Muscle of leg (tissue), 16 donors: ENCODE measurements at places on chromosomes 16 and 17.
A peak's percentile ranks its signal among the peaks of the same experiment; 100 is the strongest.

GRCh38 chr17:58317421-58318064 is 11.1 kb downstream of the TSPOAP1 start:
- DNase-seq = no peak

DNA sequence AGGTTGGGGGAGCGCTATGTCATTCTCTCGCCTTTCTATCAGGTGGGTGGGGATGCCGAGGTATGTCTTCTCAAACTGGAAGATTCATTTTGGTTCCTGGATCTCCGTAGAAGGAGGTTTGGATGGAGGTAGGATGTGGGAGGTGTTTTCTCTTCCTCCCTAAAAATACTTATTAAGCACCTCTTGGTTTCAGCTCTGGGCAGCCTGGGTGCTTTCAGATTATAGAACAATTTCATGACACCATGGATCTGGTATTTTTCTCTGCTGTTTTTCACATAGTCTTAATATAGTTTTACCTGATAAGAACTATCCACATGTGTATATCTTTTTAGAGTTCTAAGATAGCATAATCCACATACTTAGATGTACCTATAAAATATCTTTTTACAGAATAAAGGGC is 92.9 kb downstream of the YPEL2 start:
- DNase-seq = no peak

- no peak for DNase-seq
Measured at GRCh38 chr17:33201283-33201682, 91.8 kb downstream of the ASIC2 start.

- no peak for DNase-seq
Measured at GRCh38 chr17:32795339-32795979, 81.5 kb downstream of the MYO1D start.

DNA sequence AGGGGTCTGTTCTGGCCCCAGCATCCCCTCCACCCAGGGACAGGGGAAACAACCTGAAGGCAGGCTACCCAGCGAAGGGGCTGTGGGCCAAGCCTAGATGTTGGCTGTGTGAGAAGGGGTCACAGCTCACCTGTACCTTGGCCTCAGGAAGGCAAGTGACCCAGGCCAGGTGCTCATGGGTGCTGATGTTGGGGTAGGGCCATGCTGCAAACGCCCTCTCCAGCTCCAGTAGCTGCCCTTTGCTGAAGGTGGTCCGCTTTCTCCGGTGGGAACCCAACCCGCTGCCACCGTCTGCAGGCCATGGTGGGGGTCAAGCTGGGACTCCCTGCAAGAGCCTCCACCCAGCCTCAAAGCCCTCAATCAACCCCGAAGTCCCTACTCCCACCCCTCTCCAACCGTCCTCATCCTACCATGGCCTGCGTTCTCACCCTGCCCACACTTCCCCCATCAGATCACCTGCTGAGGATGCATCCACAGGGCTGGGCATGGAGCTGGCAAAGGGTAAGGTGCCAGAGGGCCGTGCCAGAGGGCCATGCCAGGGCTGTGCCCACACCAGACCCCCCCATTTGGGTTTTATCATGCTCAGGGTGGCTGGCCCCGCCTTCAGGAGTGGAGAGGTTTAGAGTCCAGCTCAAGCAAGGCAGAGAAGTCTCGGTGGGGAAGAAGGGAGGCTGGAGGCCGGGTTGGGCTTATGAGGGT is at the start of gene SEBOX:
TSS of gene SEBOX (minus strand) at position 535 of the 699 bp plus-strand sequence. CDS start at position 487, 48 bp downstream.
- DNase-seq = no peak

DNA sequence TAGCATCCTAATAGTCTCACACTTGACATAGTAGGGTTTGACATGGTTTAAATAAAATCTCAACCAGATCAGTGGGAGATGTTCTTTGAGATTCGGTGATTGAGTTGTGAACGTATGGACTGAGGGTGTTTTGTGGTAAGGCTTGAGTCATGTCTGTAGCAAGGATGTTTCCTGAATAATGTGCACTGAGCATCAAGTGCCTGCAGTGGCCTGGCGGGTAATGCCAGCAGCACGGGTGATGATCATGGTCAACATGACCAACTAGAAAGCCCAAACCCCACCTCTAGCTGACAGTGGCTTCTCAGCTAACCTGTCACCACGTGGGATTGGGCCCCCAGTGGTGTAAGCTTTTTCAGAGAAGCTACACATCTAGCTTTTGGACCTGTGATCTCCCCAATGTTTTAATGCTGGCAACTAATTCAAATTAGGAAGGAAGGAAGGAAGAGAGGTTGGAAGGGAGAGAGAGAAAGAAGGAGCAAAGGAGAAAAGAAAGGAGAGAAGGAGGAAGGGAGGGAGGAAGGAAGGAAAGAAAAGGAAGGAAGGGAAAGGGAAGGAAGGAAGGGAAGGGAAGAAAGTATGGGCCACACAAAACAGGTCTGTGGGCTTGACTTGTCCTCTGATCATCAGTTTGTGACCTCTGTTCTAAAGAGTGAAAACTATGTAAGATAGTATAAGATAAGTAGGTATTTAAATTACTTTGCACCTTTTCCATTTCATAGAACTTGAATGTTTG is 55.4 kb downstream of the WWOX start:
- DNase-seq = no peak

- no peak for DNase-seq
Measured at GRCh38 chr17:8072341-8072728, 15.2 kb downstream of the ALOX12B start.

DNA sequence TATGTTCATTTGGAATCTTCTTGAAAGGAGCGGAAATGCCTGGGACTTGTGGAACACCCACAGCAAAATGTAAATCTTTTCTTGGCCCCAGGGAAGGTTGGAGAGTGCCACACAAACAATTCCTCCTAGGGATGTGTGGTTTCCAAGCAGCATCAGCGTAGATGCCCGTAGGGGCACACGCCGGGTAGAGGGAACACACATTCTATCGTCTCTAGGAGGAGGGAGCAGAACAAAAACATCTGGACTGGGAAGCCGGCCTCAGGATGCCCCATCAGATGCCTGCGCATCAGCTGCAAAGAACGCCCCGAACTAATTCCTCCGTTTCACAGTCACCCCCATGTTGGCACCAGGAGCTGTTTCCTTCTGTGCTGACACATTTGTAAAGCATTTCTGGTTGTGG is 357.9 kb upstream of the ZFHX3 start:
- peak; percentile 54 for DNase-seq

- DNase-seq = no peak
Measured at GRCh38 chr16:82059161-82059982, 24.3 kb downstream of the HSD17B2 start.

DNA sequence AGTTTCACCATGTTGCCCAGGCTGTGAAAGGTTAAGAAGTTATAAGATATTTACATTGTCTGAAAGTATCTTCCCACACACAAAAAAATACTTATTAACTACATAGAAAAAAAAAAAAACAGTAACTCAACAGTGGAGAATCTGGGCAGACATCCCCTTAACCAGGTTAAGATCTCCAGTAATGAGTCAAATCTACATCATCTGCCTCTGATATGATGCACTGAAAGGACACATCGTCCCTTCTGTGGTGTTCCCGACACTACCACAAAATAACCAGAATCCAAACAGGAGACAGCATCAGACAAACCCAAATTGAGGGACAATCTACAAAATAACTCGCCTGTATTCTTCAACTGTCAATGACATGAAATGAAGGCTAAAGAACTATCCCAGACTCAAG is 40.0 kb downstream of the CMTM4 start:
- DNase-seq = no peak

DNA sequence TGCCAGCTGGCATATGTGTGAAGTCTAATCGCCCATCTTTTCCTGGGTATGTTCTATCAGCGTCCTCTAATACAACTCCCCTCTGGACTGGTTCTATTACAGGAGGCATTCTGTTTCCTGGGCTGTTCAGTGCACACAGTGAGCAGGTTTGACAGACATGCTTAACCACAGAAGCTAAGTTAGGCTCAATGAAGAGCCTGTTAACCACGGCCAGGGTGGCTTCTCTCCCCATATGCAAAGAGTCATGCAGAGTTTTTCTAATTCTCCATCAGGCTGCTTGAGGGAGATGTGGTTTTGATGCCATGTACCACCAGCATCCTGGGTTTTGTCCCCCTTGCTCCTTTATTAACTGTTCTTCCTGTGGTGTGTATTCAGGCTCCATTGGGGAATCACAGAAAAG is 57.2 kb upstream of the ALOX12 start:
- no peak for DNase-seq

- no peak for DNase-seq
Measured at GRCh38 chr16:49460786-49461470, 87.3 kb downstream of the C16orf78 start.

- DNase-seq = no peak
Measured at GRCh38 chr17:49053171-49053829, 56.1 kb downstream of the IGF2BP1 start.

DNA sequence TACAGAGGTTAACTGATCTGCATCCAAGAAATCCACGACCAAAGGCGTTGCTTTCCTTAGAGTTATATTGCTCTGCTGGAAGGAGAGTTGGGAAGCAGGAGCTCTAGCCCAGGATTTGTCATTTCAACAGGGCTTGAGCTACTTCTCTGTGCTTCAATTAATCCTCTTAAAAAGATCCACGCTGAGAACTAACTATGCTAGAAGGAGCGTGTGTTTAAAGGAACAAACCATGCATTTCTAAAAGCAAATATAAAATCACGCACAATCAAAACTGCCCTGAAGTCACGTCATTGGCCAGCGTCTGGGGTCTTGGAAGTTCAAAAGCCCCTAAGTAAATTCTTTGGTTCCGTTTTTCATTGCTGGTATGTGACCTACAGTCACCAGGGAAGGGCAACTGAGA is 1.1 kb downstream of the ARL6IP1 start:
- DNase-seq = no peak
